ENCODE measurements at places on chromosomes 6 and 20. TPM values are rescaled to one million over a fixed set of nuclear protein-coding genes. Genes with fewer than 3 reads are reported as not detected.

OR2B6 gene
- not detected for total RNA-seq

PTPRK gene
- 0.53 TPM for total RNA-seq

EPPIN gene
- total RNA-seq = not detected

BACH2 gene
- 31.1 TPM for total RNA-seq

OR2J3 gene
- total RNA-seq = not detected

GRCh38 chr6:30100585-30101443 is 12.1 kb downstream of the TRIM31 start:
- H3K4me3 ChIP-seq = peak overlapping the region; percentile 55
- H3K27ac ChIP-seq = no peak overlapping the region
- DNase-seq = peak; percentile 21
- H3K4me1 ChIP-seq = peaks cover 43% of the 10 kb centered on the region
- H3K27me3 ChIP-seq = peaks cover 75% of the 10 kb centered on the region

- peaks cover 10% of the 10 kb centered on the region for H3K36me3 ChIP-seq
- no peak for DNase-seq
- H3K4me1 ChIP-seq = peaks cover 19% of the 10 kb centered on the region
- H3K4me3 ChIP-seq = peak overlapping the region; percentile 5
- H3K27ac ChIP-seq = peak overlapping the region; percentile 9
Observed at GRCh38 chr6:42877695-42878094, 1.7 kb upstream of the RPL7L1 start.

GRCh38 chr6:15708231-15708630 is 45.4 kb upstream of the DTNBP1 start:
- H3K27ac ChIP-seq = no peak overlapping the region
- no peak overlapping the region for H3K4me3 ChIP-seq
- H3K36me3 ChIP-seq = no peaks in the 10 kb centered on the region
- no peak for DNase-seq
- peaks cover 1% of the 10 kb centered on the region for H3K27me3 ChIP-seq

GRCh38 chr20:39097889-39098288 is 135.7 kb downstream of the DHX35 start:
- H3K27ac ChIP-seq = no peak overlapping the region
- H3K4me3 ChIP-seq = no peak overlapping the region
- DNase-seq = no peak
- H3K36me3 ChIP-seq = no peaks in the 10 kb centered on the region
- H3K27me3 ChIP-seq = peaks cover 11% of the 10 kb centered on the region

- H3K27ac ChIP-seq = no peak overlapping the region
- H3K36me3 ChIP-seq = no peaks in the 10 kb centered on the region
- H3K27me3 ChIP-seq = no peaks in the 10 kb centered on the region
- no peak overlapping the region for H3K4me3 ChIP-seq
- DNase-seq = no peak
Observed at GRCh38 chr20:19618711-19619110, 139.3 kb upstream of the RIN2 start.
